ENCODE measurements at places on chromosomes 2 and 18.

GRCh38 chr2:200627110-200627770 is 41.4 kb downstream of the AOX1 start:
- DNase-seq = no peak

DNA sequence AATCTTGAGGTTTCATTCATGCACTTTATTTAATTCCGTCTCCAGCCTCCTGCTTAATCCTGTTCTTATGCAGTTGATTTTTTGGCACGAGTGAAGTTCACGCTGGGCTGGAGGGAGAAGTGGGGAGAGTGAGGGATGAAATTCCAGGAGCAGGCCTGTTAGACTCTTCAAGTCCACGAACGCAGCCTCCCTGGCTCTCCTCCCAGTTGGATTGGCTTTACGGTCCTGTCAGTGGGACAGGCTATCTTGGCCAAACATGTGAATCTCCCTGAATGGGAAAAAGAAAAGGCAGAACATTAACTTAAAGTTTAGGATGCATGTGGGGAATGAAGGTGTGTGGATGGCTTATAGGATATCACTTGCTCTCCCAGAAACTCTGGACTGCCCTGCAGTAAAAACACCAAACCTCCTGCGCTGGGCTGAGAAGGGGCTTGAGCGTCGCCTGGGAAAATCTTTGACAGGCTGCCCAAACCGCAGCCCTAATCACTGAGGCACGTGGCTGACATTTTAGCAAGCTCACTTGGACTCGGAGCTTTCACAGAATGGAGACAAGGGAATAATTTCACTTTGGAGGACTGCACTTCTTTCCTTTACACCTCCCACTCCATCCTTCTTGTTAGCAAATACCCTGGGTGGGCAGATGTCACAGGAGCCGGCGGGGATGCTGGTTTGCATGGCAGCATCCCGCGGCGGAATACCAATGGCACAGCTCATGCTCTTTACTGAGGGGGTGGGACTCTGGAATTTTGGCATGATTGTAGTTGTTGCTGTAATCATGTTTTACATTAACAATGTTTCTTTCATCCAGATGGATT is 93.9 kb downstream of the ACKR3 start:
- DNase-seq = no peak

- no peak for DNase-seq
Observed at GRCh38 chr2:238423561-238424312, 3.0 kb upstream of the ASB1 start.

GRCh38 chr2:240499309-240500301 is 58.2 kb downstream of the ANKMY1 start:
- DNase-seq = no peak

DNA sequence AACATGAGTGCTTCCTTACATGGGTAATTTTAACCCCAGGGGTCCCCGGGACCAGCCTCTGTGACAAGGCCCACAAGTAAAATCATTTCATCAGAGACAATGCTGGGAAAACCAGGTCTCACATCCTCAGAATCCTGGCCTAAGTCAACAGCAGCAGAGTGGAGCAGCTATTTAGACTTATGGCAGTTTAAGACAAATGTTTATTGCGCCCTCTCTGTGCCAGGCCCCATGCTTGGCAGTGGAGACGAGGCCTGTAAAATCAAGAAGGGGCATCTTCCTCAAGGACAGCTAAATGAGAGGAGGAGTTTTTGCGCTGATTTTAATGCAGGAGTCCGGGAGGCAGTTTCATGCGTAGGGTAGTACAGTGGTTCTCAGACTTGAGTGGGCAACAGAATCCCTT is 56.0 kb upstream of the ACAA2 start:
- DNase-seq = no peak

DNA sequence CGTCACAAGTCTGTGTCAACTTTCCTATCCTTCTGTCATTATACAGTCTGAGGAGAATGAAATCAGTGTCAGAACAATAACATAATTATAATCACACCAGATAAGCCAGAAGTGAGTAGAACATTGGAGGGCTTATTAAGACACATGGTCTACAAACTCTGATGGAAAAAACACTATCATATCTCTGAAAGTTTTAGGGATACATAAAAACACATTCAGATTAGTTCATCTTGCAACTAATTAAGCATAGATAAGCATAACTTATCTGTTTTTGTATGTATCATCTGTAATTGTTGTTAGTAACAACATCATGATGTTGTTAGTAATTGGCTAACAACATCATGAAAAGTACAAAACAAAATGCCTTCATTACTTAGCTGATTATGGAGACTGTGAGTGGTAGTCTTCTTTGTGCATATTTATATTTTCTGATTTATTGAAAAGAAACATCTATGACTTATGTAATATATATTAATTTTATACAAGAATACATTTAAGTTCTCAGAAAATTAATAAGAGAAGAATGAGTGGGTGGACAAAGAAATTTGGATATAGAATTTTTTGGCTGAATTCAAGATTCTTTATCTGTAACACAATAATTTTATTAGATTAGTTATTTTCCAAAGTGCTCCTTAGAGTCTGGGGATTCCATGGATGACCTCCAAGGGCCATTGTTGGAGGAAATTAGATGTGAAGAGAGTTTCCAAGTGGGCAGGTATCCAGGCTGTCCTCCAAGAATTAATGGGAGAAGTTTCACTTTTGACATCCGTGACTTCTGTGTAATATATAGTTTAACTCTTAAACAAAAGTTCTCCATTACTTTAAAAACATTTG is 16.9 kb upstream of the CCDC102B start:
- DNase-seq = no peak

- no peak for DNase-seq
Observed at GRCh38 chr2:144208924-144209323, 311.0 kb downstream of the ZEB2 start.

- DNase-seq = no peak
Observed at GRCh38 chr2:238144262-238144661, 5.8 kb downstream of the KLHL30 start.

GRCh38 chr2:217993817-217994463 is 8.9 kb downstream of the TNS1 start:
- peak; percentile 77 for DNase-seq

DNA sequence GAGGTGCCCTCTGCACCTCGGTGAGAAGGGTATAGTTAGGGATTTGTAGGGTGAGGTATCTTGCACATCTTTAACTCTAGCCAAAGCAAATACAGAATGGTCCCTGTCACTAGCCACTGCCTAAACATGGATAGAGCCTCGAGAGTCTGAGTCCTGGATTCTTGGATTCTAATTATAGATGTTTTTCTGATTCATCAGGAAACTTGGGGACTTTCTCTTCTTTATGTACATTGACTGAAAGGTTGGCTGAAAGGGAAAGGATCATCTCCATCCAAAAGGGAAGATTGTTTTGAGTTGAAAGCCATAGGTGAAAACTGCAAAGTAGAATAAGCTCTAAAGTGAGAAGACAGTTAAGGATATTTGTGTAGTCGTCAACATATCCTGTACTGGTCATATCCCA is 8.2 kb downstream of the STK36 start:
- DNase-seq = no peak

GRCh38 chr2:231425291-231425810 is 29.8 kb downstream of the B3GNT7 start:
- DNase-seq = no peak

DNA sequence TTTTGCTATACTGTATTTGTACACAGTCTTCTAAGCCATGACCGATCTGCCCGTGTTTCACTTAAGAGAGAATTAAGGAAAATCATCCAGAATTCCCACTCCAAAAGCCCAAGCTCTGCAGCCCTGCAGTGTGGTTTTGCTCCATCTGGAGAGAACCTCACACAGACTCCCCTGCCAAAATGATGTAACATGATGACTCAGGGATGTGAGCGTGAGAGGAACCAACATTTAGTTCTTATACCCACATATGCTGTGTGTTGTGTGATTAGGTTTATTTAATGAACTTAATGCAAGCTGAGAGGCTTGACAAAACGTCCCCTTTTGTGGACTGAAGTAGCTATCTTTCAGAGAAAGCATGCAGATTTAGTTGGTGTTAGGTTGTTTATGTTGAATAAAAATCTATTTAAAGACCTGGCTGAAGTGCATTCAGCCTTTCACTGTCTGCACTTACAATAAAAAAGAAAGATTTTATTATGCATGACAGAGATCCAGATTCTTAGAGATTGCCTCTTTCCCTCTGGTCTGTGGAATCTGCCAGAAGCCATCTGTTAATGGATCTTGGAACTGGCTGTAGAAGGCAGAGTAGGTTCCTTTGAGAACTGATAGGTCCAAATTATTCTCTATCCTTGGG is 6.3 kb downstream of the RAB12 start:
- DNase-seq = no peak

GRCh38 chr2:170965446-170966225 is 36.6 kb downstream of the GORASP2 start:
- no peak for DNase-seq

DNA sequence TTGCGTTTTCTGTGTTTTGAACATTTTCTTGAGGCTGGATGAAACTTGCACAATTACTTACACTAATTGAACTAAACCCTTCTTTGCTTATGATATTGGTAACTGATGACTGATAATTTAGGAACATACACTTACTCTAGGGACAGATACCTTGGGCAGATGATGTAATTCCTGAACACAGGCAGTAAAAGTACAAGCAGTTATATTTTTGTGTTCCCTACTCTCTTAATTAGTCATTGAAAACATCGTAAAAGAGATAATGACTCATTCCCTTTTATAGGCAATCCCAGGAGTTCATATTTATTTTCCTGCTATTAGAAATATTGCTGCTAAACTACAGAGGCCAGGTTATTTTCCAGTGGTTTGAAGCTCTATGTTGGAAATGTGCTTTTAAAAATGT is 46.4 kb downstream of the CCDC85A start:
- no peak for DNase-seq

DNA sequence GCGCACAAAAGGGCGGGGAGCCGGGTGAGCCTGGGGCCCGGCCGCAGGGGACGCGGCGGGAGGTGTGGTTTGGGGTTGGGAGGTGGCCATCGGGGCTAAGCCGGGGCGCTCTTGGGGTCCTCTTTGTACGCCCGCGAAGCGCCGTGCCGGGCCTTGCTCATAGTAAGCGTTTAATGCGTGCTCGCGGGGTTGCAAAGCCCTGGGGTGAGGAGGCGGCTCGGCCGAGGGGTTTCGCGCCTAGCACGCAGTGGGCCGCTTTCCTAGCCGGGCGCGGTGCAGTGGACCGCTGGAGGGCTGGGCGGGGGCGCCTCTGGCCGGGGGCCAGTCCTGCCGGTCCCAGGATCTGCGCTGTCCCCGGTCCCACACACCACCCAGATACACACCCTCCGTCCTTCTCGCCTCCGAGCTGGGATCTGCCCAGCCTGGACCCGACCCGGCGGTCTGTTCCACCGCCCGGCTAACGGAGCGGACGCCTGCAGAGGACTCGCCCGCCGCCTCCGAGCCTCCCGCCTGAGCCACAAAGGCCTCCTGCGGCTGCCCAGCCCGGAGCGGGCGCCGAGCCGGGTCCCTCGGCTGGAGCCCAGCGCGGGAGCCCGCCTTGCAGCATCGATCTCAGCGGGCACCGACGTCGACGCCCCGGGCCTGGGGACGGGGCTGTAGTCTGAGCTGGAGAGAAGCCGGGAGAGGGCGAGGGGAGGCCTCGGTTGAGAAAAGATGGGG is 564 bp downstream of the DPYSL5 start:
- DNase-seq = peak; percentile 50

DNA sequence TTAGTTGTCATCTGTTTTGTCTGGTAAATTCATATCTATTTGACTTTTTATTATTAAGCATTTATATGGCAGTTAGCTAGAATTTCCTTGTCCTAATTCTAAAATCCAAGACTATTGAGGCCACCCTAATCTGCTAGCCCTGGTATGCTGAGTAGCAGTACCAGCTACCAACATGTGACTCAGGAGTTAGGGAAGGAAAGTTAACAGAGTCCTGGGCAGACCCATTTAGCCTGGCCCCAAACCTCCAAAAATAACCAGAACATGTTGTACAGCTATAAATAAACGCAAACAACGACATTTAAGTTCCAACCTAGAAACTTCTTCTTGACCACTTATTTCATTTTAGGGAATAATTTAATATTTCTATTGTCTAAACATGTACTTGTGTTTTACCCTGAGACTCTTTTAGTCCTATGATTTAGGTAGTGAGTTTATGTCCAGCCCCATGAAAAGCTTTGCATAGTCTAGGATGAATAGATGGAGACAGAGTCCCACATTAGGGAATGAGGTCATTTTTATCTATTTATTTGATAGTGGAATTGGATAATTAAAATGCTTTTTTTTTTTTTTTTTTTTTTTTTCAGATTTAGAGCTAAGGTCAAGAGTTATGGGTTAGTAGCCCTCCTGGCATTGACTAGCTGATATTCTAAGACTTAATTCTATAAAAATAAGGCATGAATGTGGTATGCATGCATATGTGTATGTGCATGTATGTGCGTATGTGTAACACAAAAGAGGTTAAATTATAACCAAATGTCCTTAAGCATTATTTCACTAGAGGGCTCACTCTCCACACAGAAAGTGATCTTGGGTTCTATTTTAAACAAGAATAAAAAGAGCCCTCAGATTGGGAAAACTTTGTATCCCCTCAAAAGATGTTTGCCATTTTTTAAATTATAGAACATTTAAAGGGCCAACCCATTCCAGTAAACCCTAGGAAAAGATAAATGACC is 160.1 kb upstream of the MAPRE2 start:
- no peak for DNase-seq

GRCh38 chr2:26792720-26793119 is 6.9 kb downstream of the CENPA start:
- DNase-seq = no peak

- DNase-seq = peak; percentile 59
Observed at GRCh38 chr2:100142393-100142792, at the start of gene AFF3. AFF3 (minus strand) TSS chr2:100142590; CDS start chr2:100104454, 38,136 bp downstream.

- no peak for DNase-seq
Observed at GRCh38 chr2:174824068-174824467, 59.8 kb upstream of the CHRNA1 start.

GRCh38 chr2:54903736-54904554 is 146.3 kb downstream of the RTN4 start:
- no peak for DNase-seq

- no peak for DNase-seq
Observed at GRCh38 chr18:8625461-8626092, 16.3 kb downstream of the RAB12 start.

DNA sequence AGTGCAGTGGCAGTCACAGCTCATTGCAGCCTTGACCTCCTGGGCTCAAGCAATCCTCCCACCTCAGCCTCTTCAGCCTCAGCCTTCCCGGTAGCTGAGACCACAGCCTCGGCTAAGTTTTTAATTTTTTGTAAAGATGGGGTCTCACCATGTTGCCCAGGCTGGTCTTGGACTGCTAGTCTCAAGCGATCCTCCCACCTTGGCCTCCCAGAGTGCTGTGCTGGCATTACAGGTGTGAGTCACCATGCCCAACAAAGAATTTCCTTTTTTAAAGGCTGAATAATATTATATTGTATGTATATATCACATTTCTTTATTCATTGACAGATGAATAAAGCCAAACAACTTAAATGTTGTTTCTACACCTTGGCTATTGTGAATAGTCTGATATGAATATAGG is 42.5 kb downstream of the MOB4 start:
- no peak for DNase-seq

DNA sequence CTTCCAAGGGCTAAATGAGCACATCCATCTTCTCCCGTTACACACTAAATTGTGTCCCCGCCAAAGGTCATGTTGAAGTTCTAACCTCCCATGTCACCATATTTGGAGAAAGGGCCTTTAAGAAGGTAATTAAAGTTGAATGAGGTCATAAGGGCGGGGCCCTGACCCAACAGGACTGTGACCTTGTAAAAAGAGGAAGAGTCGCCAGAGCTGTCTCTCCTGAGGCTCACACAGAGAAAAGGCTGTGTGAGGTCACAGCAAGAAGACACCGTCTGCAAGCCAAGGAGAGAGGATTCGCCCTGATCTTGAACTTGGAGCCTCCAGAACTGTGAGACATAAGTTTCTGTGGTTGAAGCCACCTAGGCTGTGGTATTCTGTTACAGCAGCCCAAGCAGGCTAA is 24.1 kb downstream of the TRABD2A start:
- DNase-seq = no peak
